PC-9 (cell line): ENCODE measurements at places on chromosomes 12 and 14.

- no peak for DNase-seq
Measured at GRCh38 chr12:79174626-79175025, 310.1 kb downstream of the SYT1 start.

GRCh38 chr14:75640876-75641275 is 19.8 kb downstream of the ERG28 start:
- no peak for DNase-seq

- DNase-seq: no peak
Measured at GRCh38 chr14:23530375-23531055, 21.1 kb downstream of the ZFHX2 start.

GRCh38 chr12:123119808-123120207 is 31.1 kb downstream of the PITPNM2 start:
- DNase-seq: no peak

DNA sequence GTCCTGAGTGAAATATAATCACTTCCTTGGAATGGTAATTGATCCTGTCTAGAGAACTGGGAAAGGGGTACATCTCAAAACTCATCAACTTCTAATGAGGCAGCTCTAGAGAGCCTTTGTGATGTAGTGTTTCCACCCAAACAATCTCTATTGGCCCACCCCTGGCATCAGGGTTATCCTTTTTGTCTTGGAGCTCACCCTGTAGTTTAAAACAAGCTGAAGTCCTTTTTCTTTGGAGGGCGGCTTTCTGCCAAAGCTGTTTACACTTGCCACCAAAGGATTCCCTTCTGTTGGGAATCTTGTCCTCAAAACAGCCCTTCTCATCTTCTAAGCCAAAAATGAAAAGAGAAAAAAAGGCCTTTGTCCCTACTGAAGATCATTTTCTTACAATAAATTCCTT is 60.6 kb upstream of the GTF2A1 start:
- DNase-seq: no peak

DNA sequence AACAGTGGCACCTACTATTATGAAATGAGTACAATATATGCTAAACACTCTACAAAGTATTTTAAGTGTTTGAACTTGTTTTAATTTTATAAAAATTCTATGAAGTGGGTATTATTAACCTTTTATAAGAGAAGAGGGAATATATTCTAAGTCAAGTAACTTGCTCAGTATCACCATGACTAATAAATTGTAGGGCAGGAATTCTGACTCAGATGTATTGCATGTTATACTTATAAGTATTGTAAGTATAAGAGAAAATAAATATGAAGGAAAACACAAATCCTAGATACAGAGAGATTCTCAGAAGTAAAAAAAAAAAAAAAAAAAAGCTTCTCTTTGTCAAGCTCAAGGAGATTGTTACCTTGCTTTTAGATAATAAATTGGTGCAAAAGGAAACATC is 893.2 kb downstream of the SLC16A7 start:
- DNase-seq: no peak

- DNase-seq: peak; percentile 11
Measured at GRCh38 chr12:42326541-42327226, 717 bp downstream of the PPHLN1 start.

- DNase-seq: peak; percentile 92
Measured at GRCh38 chr12:1518591-1519516, 75.5 kb downstream of the FBXL14 start.

DNA sequence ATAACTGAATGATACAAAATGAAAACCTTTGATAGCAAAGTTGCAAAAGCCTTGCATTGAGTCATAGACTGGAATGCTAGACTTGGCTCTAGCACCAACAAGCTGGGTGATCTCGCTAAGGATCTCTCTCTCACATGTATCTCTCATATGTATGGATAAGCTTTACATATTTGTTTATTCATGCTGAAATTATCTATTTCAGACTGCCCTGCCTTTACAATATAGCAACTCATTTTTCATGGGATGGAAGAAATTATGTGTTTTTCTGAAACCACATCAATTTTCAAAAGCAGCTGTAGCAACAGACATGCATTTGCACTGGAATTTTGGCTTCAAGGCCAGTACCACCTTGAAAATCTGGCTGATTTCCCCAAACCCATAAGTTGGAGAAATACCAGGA is 11.4 kb downstream of the RERG start:
- DNase-seq: peak; percentile 57

DNA sequence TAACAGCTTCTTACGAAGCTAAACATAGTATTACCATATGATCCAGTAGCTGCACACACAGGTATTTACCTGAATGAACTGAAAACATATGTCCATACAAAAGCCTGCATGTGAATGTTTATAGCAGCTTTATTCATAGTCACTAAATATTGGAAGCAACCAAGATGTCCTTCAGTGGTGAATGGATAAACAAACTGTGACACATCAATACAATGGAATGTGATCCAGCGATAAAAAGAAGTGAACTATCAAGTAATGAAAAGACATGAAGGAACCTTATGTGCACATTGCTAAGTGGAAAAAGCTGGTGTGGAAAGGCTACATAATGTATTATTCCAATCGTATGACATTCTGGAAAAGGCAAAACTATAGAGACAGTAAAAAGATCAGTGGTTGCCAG is 38.1 kb upstream of the JDP2 start:
- DNase-seq: no peak

DNA sequence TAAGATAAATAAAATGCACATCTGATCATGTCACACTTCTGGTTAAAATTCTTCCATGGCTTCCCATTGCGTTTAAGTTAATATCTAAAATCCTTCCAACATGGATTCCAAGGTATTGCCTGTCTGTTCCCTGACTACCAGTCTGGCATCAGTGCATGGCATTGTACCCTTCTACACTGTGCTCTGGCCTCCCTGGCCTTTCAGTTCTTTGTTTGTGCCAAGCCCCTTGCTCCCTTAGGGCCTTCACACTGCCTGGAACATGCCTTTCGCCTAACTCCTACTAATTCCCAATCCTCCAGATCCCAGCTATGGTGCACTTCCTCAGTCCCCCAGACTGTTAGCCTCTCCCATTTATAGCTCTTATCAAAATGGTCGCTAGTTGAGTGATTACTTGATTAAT is 6.3 kb downstream of the CIPC start:
- no peak for DNase-seq

DNA sequence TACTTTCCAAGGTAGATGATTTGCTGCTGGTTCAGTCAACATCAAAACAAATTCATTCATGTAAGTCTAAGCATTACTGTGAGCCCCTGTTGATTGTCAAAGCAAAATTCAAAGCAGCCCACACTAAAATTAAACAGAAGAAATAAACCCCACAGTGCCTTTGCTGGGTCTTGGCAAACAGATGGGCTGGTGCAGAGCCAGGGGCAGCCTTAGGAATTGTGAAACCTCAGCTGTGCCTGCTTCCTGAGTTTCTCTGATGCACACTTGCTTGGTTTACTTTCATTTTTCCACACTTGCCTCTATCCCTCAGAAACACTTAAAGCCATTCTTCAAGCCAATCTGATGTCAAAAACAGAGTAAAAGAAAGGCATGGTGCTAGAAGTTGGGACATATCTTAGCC is 6.6 kb upstream of the PLEKHG7 start:
- no peak for DNase-seq

- no peak for DNase-seq
Measured at GRCh38 chr12:83378186-83378727, 691.6 kb downstream of the TMTC2 start.

GRCh38 chr14:90828642-90829487 is 12.6 kb upstream of the TTC7B start:
- DNase-seq: no peak

GRCh38 chr12:60106214-60106613 is 510.4 kb downstream of the SLC16A7 start:
- no peak for DNase-seq

GRCh38 chr12:93778306-93778705 is 101.1 kb downstream of the CRADD start:
- DNase-seq: no peak

- DNase-seq: no peak
Measured at GRCh38 chr14:22422238-22422637, 166.8 kb downstream of the DAD1 start.

GRCh38 chr12:124518051-124518932 is 49.1 kb downstream of the NCOR2 start:
- peak; percentile 95 for DNase-seq

- no peak for DNase-seq
Measured at GRCh38 chr12:14938301-14938700, at the start of gene ERP27. Gene ERP27, minus strand, starts transcription at chr12:14938537. Its CDS starts 29 bp downstream, at chr12:14938508.

GRCh38 chr12:54075974-54076373 is 22.3 kb downstream of the HOXC4 start:
- DNase-seq: no peak

DNA sequence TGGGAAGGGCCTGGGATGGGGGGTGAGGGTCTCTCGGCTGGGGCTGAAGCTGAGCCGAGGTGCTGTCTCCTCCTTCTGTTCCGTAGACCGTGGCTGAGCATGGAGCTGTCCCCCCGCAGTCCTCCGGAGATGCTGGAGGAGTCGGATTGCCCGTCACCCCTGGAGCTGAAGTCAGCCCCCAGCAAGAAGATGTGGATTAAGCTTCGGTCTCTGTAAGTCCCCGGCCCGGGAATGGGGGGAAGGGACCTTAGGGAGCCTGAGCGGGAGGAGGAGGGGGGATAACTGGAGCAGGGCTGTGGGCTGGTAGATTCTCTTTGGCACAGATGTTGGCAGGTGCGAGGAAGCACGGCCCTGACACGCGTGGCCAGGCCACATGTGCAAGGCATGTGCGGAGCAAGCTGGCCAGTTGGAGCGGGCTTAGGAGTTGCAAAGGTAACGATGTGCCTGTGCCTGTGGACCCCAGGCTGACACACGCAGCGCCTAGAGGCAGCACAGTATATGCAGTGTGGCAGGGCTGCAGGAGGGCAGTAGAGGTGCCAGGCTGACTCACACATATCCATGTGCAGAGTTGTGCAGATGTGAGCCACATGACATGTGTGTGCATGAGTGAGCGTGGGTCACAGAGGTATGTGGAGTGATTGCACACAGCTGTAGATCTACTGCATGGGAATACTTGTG is 512 bp downstream of the PDE1B start:
- no peak for DNase-seq

DNA sequence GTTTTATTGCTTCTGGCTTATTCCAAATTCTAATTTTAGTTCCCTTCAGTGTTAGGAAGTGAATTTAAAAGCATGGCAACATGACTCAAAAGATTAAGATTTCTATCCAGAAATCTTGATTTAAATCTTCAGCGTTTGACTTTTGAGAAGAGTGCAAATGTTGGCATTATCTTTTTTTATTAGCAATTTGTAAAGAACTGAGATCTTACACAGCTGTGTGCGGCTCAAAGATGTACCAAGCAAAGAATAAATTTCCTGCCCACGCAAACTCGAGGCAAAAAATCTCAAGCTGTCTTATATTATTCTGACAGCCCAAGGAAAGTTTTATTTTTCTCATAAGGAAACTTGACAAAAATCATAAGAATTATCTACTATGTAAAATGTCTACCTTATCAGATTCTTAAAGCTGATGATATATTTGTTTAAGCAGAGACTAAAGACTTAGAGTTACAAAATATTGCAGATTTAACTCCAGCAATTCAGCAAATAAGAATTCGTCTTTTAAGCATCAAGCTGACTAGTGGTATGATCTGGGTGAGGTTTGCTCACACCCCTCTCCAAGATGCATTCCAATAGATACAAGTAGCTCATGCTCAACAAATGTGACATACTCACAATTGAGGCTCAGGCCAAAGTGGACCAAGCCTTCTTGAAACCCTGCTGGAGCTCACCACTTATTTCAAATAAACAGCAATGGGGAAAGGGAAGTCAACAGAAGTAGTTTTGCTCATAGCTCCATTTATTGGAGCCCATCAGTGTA is 47.4 kb upstream of the POC1B start:
- DNase-seq: no peak

DNA sequence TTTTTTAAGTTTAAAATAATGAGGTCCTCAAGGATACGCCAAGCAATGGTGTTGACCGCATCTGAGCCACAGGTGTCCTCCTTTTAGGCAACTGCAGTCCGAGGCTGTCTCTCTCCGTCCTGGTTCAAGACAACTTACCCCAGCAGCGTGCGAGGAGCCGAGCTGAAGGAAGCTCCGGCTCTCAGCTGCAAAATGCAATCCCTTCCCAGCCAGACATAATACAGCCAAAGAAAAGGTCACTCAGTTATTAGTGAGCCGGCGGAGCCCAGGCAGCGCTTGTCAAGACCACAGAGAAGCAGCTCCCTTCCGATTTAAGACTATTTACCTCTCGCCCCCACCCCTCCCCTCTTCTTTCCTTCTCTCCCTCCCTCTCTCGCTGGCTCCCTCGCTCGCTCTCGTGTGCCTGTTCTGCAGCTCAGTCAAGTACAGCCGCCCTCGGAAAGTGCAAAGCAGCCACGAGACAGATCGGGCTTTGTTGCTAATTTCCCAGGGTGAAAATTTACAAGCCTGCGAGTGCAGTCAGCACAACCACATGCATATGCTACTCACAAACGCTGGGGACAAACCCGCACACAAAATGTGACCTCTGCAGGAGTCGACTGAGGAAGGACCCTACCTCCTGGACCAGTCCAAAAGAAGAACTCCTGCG is 363 bp upstream of the LMO3 start:
- no peak for DNase-seq

GRCh38 chr12:106137530-106138356 is 1.0 kb downstream of the NUAK1 start:
- no peak for DNase-seq

DNA sequence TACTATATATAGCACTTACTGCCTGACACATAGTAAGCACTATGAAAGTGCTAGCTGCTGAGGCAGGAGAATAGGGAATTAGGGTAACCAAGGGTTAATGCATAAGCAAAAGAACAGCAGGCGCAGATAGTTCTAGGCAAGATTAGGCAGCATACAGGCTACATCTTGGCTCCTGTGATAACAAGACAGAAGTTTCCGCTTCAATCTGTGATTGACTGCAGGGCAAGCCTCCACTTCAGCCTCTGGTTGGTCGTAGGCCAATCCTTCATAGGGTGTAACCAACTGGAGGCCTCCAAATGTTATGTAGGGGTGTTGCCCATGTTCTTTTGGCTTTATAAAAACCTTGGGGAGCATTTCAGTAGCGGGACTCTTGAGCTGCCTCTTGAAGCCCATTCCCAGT is 46.9 kb downstream of the KLHL28 start:
- DNase-seq: no peak

- no peak for DNase-seq
Measured at GRCh38 chr12:129001826-129002225, 148.5 kb downstream of the GLT1D1 start.

GRCh38 chr14:30983858-30984257 is 41.6 kb upstream of the AP4S1 start:
- no peak for DNase-seq
